ENCODE measurements at places on chromosomes 5 and 9.

DNA sequence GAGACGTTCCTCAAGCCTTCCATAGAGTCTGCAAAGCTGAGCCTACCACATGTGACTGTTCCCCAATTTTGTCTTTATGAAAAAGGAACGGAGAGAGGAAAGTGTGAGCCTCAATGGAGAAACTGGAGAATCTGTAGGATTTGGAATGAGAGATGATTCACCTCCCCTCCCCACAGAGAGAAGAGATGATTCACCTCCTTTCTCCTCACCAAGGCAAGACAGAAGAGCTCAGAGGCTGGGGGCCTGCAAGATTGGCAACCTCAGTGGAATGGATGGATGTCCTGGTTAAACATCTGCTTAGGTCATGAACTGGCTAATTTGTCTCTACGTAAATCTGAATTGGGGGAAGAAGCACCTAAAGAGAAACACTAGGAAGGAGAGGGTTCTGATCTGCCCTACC lies 17.0 kb upstream of the MOCS2 start:
- DNase-seq: peak; percentile 63

DNA sequence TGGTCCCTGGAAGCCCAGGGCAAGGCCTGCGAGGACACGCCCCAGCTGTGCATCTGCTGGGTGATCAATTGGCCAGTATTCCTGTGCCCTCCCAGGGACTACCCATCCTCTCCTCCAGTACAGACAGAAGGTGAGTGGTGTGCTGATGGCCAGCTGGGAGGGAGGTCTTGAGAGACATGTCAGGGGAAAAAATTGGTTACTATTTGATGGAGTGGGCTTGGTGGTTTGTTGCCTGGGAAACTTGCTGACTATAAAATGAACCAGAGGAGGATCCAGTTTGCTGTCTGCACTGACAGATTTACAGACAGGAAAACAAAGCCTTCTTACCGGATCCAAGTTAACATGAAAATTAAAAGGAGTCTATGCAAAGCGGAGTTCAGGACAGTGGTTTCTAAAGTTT lies 40.3 kb downstream of the MAP1B start:
- no peak for DNase-seq

- peak; percentile 61 for DNase-seq
Measured at GRCh38 chr5:98735806-98736507, 37.5 kb upstream of the RGMB start.

DNA sequence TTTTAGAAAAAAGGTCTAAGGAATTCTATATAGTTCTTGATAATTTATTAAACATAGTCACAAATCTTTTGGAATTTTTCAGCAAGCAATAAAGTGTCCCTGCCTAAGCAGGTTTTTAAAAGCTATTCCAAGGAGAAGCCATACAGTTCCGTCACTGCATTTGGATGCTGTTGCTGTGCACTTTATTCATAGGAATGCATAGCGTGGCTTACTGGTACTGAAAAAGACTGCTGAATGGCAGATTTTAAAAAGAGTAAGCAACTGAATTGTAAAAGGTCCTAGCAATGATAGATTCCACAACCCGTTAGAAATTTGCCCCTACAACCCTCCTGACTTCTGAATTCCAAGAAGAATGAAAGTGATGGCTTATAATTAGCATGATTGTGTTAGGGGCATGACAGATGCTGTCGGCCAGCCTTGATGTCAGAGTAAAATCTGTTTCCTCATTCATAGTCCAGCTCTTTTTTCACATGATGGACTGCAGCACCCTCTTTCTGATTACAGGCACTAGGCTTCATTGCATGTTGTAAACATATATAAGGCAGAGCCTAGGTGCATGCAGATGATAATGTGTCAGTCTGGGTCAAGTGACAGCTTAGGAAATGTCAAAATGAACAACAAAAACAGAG lies 227.0 kb downstream of the PDE4D start:
- no peak for DNase-seq

DNA sequence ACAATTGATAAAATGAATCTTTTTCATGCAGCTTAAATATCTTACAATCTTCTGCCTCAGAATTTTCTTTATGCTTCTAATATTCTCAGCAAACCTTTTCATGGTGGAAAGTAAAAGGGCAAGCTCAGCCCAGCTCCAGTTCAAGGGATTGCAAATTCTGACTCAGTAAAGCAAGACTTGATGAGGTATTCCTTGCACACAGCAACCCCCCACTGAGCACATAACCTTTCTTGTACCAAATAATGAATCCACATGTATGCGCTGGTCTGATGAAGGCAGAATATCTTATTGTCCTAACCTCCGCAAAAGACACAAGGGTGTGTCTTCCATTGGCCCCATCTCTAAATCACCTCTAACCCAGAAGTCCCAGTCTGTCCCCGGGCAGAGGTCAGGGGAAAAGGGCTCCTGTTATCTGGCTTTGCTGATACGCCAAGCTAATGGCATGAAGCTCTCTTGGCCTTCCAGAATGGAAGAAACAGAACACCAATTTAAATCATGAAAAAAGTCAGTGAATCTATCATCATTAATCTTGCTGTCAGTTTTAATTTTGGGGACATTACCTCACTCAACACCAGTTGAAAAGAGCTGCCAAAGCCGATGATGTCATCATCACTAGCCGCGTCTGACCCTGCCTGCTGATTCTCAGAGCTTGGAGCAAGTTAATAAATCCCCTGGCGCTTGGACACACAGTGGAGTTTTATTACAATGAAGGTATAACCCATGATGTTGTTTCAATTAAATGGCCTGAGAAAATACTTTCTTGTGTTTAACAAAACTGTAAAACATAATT lies 592.5 kb upstream of the CLINT1 start:
- no peak for DNase-seq

- no peak for DNase-seq
Measured at GRCh38 chr9:96022445-96023051, 147.1 kb downstream of the ERCC6L2 start.

DNA sequence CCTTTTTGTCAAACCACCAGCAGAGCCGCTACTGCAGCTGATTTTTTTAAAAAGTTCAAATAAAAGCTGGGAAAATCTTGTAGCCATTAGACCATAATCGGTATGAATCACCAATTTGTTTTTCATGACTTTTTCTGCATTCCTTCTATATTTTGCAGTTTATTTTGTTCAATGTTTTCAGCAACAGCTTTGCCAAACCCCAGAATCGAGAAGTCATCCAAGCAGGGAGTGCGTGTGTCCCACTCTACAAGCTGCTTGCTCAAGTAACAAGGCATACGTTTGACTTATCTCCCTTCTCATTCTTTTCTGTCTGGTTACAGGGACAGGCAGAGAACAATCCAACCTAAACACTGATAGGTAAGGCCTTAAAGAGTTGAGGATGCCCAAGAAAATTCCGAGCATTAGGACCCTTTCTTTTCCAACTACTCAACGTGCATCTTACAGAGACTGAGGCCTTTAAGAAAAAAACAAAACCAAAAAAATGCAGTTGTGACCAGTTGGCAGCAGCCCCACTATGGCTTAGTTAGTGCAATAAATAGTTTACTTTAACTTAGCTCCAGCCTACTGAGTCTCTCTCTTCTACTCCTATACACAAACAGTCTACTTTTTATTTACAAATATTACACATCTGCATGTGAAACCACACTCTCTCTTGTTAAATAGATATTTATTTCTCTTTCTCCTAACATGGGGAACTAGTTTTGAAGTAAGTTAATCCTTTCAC lies 134.7 kb upstream of the SLIT3 start:
- DNase-seq: peak; percentile 61

GRCh38 chr5:136957428-136957827 lies 541.7 kb downstream of the SPOCK1 start:
- no peak for DNase-seq

DNA sequence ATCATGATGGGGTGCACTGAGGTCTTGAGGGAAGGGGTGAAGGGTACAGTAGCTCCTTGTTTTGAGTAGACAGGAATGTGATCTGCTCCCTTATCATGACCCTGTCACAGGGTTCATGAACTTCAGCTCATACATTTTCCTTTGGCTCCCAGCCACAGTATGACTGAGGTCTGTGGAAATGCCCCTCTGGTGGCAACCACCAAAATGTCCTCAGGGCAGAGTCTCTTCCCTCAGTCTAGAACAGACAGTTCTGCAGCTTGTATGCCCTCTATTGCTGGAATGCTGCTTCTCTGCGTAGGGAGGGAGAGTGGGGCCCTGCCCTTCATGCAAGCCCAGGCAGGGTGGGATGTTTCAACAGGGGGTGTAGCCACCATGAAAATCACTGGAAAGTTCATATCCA lies 53.8 kb upstream of the SNCAIP start:
- no peak for DNase-seq

DNA sequence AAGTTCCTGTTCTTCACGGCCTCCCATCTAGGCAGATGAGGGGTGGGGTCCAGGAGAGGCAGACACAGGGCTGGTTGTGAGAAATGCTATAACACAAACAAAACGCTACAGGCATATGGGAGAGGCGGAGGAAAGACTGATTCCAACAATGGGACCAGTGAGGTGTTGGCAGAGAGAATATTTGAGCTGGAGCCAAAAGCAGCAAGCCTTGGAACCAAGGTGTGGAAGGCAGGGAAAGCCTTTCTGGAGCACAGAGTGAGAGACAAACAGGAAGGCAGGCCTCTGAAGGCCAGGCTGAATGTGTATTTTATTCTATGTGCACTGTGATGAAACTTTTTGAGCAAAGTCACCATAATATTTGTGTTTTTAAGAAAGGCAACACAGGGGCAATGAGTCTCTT lies 2.9 kb downstream of the ATPSCKMT start:
- DNase-seq: no peak

GRCh38 chr9:68895741-68896478 lies 118.0 kb downstream of the PRKACG start:
- no peak for DNase-seq

GRCh38 chr5:173326501-173326960 lies 1.7 kb downstream of the STC2 start:
- DNase-seq: peak; percentile 87

- DNase-seq: no peak
Measured at GRCh38 chr9:86968258-86968920, 21.1 kb upstream of the GAS1 start.

- DNase-seq: no peak
Measured at GRCh38 chr9:108668938-108669335, 186.8 kb downstream of the ACTL7B start.

- DNase-seq: no peak
Measured at GRCh38 chr9:129322022-129322621, 144.1 kb upstream of the IER5L start.

- DNase-seq: peak; percentile 59
Measured at GRCh38 chr5:81233080-81233634, at the start of gene CKMT2. CKMT2 (plus strand) TSS chr5:81233322; CDS start chr5:81251133, 17,811 bp downstream.

GRCh38 chr9:135480940-135481310 lies 1.3 kb downstream of the PPP1R26 start:
- DNase-seq: no peak

DNA sequence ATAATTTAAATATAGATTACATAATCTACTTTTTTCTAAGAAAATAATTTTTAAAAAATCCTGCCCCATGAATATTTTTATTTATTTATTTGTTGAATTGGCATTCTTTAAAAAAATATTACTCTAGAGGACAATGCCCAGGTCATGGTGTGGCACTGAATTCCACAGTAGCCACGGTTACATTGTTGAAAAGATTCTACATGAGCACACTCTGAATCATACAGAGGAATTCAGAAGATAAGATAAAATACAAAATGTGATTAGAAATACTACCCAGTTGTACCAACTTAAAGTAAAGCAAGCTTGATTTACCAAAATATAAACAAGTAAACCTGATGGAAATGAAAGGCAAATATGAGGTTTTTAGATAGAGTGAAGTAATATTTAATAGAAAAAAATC lies 183.7 kb downstream of the HCN1 start:
- no peak for DNase-seq

DNA sequence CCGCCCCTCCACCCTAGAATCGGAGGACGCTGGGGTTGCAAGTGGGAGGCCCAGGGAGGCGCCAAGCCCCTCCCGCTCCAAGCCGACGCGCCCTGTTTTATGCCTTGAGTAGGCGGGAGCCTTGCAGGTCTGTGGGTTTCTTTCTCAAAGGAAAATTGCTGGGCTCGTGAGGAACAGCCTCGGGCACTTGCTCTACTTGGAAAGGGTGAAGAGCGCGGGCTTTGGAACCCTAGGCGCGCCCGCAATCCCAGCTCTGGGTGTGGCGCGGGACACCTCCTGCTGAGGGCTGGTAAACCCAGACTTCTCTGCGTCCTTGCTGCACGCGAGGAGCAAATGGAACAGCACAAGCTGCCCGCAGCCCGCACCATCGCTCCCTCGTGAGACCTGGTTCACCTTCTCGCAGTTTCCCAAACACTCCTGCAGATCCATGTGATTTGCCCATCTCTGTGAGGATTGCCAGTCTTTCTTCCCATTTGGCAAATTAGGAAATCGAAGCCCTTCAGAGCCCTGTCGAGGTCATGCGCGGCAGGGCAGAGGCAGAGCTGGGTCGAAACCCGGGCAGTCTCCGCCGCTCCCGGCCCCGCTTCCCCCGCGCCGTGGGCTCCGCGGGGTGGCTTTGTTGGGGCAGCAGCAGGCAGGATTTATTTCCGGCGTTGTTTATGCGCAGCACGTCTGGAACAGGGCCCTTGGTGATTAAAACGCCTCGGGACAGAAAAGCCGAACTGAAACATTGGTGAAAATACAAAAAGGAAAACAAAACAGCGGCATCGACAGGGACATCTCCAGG lies 98.4 kb upstream of the CPLX2 start:
- DNase-seq: no peak

GRCh38 chr5:14574096-14574495 lies 7.5 kb upstream of the OTULINL start:
- no peak for DNase-seq

GRCh38 chr5:37888476-37888875 lies 48.6 kb upstream of the GDNF start:
- DNase-seq: peak; percentile 81

- DNase-seq: no peak
Measured at GRCh38 chr5:81808106-81808505, 57.2 kb upstream of the SSBP2 start.

- DNase-seq: no peak
Measured at GRCh38 chr5:10499776-10500175, 58.1 kb downstream of the ROPN1L start.

DNA sequence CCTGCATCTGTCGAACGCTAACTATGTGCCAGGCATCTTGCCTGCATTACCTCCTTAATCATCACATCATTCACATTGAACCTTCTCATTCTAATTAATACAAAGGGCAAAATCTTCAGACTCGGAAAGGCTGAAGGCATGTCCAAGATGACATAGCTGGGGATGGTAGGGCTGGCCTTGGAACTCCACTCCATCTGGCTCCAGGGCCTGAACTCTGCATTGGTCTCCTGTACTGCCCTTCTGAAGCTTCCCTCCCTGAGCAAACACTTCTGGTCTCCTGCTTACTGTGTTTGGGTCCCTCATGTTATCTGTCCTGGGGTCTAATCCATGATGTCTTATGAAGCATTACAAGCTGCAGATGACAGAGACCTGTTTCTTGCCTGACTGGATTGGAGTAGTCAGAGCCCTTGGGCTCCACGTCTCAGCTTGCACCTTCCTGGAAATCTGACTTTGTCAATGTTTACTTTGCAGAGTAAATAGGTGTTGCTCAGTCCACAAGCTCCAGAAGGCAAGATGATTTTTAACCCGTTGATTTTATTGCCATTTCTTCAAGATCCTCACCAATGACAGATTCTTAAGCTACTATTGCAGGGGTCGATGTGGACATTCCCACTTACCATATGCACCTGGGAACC lies 106.1 kb downstream of the GALNT10 start:
- no peak for DNase-seq

- no peak for DNase-seq
Measured at GRCh38 chr5:53730943-53731342, 170.5 kb downstream of the NDUFS4 start.

GRCh38 chr5:136701191-136701590 lies 335.8 kb upstream of the TRPC7 start:
- no peak for DNase-seq

- DNase-seq: peak; percentile 61
Measured at GRCh38 chr5:142871363-142872193, 101.4 kb downstream of the ARHGAP26 start.

- DNase-seq: no peak
Measured at GRCh38 chr5:161098516-161098915, 246.5 kb upstream of the ATP10B start.
